ENCODE measurements at places on chromosomes 4 and X. TPM values are rescaled to one million over a fixed set of nuclear protein-coding genes. Genes with fewer than 3 reads are reported as not detected.
A peak's percentile ranks its signal among the peaks of the same experiment; 100 is the strongest.

DNA sequence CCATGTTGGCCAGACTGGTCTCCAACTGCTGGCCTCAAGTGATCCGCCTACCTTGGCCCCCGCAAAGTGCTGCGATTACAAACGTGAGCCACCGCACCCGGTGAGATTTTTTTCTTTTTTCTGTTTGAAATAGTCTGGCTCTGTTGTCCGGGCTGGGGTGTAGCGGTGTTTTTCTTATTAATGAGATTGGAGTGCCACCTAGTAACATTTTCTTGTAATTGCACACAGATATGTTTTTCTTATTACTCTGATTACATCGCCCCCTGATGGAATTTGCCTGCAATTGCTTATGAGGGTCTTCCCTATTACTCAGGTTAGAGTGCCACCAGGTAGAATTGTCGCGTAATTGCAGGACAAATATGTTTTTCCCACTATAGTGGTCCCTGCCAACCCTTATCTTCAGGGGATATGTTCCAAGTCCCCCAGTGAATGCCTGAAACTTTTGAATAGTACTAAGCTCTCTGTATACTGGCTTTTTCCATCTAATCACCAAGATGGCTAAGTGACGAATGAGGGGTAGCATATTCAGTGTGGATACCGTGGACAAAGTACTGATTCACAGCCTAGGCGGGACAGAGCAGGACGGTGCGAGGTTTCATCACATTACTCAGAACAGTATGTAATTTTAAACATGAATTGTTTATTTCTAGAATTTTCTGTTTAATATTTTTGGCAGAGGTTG lies 8.6 kb upstream of the PDHA1 start:
- DNase-seq: no peak

- DNase-seq: no peak
These were observed 26.6 kb upstream of the CD99 start for GRCh38 chrX:2664502-2664901.

DNA sequence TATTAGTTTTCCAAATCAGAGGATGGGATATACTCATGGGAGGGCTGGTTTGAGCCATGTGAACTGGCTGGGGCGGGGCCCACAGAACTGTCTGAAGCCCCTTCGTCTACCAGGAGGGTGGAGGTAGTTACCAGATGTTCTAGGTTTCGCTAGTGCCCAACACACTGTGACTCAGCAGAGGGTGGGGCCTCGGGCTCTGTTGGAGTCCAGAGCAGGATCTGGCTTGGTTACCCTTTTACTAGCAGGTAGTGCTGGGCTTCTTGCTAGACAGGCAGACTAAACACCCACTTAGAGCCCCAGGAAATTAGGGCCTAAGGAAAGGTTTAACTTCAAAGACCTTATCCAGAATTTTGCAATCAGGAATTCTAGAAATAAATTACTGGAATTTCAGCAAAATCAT lies 56.2 kb upstream of the CHRDL1 start:
- no peak for DNase-seq

DNA sequence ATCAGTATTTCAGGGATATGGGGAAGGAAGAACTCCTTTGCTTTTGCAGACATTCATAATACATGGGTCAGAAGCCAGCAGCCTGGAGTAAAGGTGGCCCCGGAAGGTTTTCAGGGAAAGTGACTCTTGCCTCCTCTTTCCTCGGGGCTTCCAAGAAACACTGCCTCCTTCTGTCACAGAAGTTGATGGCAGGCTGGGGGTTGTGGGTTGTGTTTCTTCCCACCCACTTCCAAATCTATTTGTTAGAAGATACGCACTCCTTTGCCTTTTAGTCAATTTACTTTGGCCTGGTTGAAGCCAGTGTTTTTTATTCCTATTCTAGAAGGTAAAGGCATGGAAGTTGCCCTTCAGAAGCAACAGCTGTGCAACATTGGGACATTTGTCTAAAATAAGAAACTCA lies 19.7 kb downstream of the KIT start:
- no peak for DNase-seq

DNA sequence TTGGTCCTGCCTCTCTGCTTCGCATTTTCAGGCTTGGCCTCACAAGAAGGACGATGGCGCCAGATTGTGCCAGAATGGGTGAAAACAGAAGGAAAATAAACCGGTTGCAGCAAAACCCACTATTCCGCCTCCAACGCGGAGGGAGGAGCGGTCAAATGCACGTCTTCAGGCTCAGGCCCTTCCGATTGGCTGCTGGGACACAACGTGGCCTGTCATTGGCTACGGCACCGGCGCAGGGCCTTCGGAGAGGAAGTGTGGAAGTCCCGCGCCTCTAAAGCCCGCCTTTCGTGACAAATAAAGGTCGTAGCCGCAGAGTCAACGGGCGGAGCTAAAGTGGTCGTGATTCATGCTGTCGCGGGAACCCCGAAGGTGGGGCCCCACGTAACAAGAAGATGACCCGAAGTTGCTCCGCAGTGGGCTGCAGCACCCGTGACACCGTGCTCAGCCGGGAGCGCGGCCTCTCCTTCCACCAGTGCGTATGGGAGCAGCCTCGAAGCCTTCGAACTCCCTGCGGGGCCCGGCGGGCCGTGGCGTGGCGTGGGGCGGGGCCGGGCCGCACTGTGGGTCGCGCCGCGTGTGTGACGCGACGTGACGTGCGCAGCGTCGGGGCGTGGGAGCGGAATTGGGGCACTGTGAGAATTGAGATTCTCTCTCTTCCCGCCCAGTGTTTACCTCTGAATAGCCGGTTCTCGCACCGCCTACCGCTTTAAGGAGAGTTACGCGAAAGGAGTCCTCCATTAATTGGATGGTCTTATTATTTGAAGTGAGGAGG lies at the start of gene THAP9:
THAP9 (plus strand) TSS at position 325 of the 772 bp plus-strand sequence; CDS start at position 393, 68 bp downstream.
- DNase-seq: peak; percentile 99

DNA sequence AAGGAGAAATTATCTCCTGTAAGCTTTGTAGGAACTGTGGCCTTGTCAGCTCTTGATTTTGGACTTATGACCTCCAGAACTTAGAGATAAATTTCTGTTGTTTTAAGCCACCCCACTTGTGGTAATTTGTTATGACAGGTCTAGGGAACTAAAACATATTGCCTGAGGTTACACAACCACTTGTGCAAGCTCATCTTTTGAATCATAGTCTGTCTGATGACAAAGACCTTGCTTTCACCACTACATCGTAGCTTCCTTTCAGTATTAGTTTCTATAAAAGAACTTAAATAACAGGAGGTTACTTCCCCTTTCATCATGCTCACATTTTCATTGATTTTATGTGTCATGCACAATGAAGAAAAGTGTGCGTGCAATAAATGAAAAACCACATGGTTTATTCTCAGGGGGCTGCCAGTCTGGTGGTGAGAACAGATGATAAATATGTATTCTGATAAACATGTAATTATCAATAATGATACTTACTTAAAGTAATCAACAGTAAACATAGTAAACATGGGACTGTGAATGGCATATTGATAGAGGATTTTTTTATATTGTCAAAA lies 690.0 kb upstream of the HS3ST1 start:
- DNase-seq: no peak

Gene HAND2
- total RNA-seq: 0.35 TPM

Gene PNMA3
- total RNA-seq: 0.41 TPM

Gene MAGEE2
- total RNA-seq: not detected
